Activated naive CD4-positive, alpha-beta T cell treated with anti-CD3 and anti-CD28 coated beads for 36 hours (primary cell): ENCODE measurements at places on chromosomes 6 and 20. TPM values are rescaled to one million over a fixed set of nuclear protein-coding genes. Genes with fewer than 3 reads are reported as not detected.

Gene HSPA1L
- 0.86 TPM for total RNA-seq

Gene APOM
- 2.6 TPM for total RNA-seq

Gene DACT2
- not detected for total RNA-seq

Gene IRF4
- total RNA-seq: 500 TPM

Gene HSPA1A
- total RNA-seq: 23.1 TPM

Gene DUSP15
- total RNA-seq: not detected

Gene RIN2
- not detected for total RNA-seq

- H3K36me3 ChIP-seq: peaks cover 36% of the 10 kb centered on the region
- no peaks in the 10 kb centered on the region for H3K27me3 ChIP-seq
- no peaks in the 10 kb centered on the region for H3K4me1 ChIP-seq
These were observed 21.0 kb downstream of the RMND1 start for GRCh38 chr6:151430886-151431285.

GRCh38 chr6:124535746-124536145, 426.5 kb upstream of the RNF217 start:
- H3K27me3 ChIP-seq: no peaks in the 10 kb centered on the region
- no peak for DNase-seq
- H3K4me3 ChIP-seq: no peak overlapping the region
- no peaks in the 10 kb centered on the region for H3K36me3 ChIP-seq
- no peak overlapping the region for H3K27ac ChIP-seq
- H3K4me1 ChIP-seq: no peaks in the 10 kb centered on the region

DNA sequence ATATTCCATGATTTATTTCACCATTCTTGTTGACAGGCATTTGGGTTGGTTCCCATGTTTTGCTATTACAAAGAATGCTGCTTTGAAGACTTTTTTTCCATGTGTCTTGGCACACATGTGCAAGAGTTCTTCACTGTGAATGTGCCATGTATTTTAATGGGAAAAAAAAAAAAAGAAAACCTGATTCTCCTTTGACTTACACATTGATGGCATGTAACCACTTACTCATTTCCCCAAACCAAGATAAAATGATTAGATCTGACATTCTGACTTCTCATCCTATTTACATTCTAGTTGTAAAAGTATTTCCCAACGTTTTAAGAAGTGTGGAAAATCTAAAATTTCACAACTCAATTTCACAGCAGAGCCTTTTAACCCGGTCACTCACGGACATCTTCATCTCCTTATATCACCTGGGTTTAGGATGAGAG, 4.4 kb downstream of the CAP2 start:
- DNase-seq: no peak
- H3K27me3 ChIP-seq: peaks cover 40% of the 10 kb centered on the region
- no peaks in the 10 kb centered on the region for H3K36me3 ChIP-seq
- peaks cover 7% of the 10 kb centered on the region for H3K4me1 ChIP-seq

DNA sequence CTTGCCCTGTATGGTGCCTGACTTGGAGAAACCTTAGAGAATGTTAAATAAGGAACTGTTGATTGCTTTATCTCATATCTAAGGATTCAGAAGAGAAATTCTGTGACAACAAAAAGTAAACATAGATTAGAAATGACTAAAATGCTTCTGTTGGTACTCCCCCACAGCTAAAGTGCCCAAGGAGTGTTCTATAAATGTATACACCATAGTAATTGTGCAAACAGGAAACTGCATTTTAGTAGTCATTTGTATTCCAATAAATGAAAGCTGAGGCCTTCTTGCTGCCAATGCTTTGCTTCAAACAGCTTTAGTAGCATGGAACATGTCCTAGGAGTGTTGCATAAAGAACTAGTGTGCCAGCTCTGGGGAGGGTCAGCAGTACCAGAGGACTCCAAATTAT, 343.7 kb upstream of the IRAK1BP1 start:
- H3K4me1 ChIP-seq: no peaks in the 10 kb centered on the region
- no peaks in the 10 kb centered on the region for H3K36me3 ChIP-seq
- no peak overlapping the region for H3K27ac ChIP-seq
- no peak overlapping the region for H3K4me3 ChIP-seq
- H3K27me3 ChIP-seq: no peaks in the 10 kb centered on the region

GRCh38 chr20:61562491-61562890, 310.4 kb downstream of the CDH4 start:
- H3K4me1 ChIP-seq: no peaks in the 10 kb centered on the region
- no peaks in the 10 kb centered on the region for H3K36me3 ChIP-seq
- no peak overlapping the region for H3K27ac ChIP-seq
- no peak overlapping the region for H3K4me3 ChIP-seq
- H3K27me3 ChIP-seq: no peaks in the 10 kb centered on the region
- no peak for DNase-seq

- H3K4me1 ChIP-seq: no peaks in the 10 kb centered on the region
- DNase-seq: no peak
- no peak overlapping the region for H3K4me3 ChIP-seq
- H3K27me3 ChIP-seq: peaks cover 4% of the 10 kb centered on the region
These were observed 146.5 kb downstream of the SYCP2 start for GRCh38 chr20:59786801-59787537.

DNA sequence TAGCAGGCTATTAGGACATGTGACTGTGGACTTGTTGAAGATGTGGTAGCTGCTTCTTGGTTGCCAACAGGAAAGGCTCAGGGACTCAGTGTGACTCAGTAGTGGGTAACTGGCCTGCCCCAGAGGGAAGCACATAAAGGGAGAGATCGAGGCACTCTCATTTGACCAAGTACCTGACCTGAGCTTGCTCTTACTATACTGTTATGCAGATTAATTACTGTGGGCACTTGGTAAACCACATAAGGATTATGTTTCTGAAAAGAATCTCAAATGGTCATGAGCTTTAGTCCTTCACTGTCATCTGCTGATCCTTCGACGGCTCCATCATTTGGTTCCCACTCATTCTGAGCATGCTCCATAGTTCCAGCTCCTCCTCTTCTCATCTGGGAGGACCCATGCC, 48.2 kb upstream of the RPL7L1 start:
- H3K36me3 ChIP-seq: peaks cover 9% of the 10 kb centered on the region
- H3K4me3 ChIP-seq: no peak overlapping the region
- DNase-seq: no peak
- H3K27me3 ChIP-seq: no peaks in the 10 kb centered on the region
- H3K4me1 ChIP-seq: peaks cover 3% of the 10 kb centered on the region

- H3K4me3 ChIP-seq: no peak overlapping the region
- no peak for DNase-seq
- H3K4me1 ChIP-seq: no peaks in the 10 kb centered on the region
- no peak overlapping the region for H3K27ac ChIP-seq
These were observed 302.2 kb upstream of the EPHA7 start for GRCh38 chr6:93721386-93722048.

DNA sequence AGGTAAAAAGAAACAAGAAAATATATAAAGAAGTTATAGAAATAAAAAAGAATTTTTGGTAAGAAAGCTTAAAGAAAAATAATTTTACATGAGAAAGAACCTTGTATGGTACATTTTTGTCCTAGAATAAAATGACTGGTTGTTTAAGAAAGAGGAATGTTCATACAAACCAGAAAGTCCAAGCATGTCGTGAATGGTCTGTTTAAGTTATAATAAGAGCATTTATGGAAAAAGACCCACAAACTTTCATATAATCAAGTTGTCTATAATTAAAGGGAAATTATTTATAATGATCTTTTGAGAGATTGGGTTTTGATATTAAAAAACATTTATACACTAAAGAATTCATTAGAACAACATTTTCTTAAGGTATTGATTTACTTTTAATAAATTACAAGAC, 27.8 kb upstream of the FAM110A start:
- H3K27me3 ChIP-seq: peaks cover 6% of the 10 kb centered on the region
- H3K4me1 ChIP-seq: no peaks in the 10 kb centered on the region
- no peak overlapping the region for H3K27ac ChIP-seq
- H3K36me3 ChIP-seq: peaks cover 4% of the 10 kb centered on the region
- no peak overlapping the region for H3K4me3 ChIP-seq

DNA sequence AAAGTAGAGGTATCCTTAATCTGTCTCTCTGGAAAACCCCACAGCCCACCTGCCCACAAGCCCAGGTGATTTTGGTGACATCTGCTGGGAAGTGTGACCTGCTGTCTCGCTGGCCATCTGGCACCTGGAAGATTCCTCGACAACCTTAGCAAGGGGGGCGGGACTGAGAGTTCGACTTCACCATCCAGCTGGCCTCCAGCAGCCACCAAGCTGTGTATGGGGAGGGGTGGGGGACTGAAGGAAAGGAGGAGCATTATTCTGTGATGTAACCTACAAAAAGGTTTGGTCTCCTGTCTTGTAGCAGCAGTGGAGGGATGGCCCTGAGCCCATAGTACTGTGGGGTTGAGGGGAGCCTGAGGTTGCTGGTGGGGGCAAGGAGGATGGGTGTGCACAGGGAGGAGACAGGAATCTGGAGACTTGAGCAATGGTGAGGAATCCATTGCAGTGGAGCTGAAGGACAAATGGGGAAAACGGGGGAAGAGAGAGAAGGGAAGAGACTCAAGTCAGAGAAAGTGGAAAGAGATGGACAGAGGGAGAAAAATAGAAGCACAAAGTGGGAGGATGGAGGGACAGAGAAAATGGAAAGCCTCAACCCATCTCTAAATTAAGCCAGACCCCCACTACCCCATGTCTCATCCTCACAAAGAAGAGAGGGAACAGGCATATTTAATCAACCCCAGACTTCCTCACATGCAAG, 4.0 kb downstream of the LY6G6F start:
- H3K27me3 ChIP-seq: no peaks in the 10 kb centered on the region
- DNase-seq: no peak
- H3K27ac ChIP-seq: no peak overlapping the region
- H3K36me3 ChIP-seq: no peaks in the 10 kb centered on the region
- H3K4me1 ChIP-seq: peaks cover 8% of the 10 kb centered on the region

DNA sequence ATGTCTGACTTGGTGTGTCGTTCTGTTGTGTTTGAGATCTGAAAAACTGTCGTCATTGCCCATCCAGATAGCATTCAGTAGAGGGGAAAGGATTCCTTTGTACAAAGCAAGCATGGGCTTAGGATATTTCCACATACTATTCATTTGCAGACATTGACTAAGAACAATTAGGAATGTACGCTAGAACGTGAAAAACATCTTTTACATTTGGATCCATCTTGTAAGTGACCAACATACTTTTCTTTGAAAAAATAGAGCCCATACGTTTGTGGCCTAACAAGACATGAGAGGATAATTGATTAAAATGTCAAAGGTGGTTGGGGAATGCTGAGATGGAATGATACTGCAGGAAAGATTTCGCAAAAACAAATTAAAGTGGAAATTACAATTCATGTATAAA, 225.8 kb upstream of the QKI start:
- DNase-seq: no peak
- H3K27me3 ChIP-seq: no peaks in the 10 kb centered on the region
- no peak overlapping the region for H3K27ac ChIP-seq
- no peak overlapping the region for H3K4me3 ChIP-seq

- peak; percentile 65 for DNase-seq
- H3K4me1 ChIP-seq: peaks cover 21% of the 10 kb centered on the region
- no peaks in the 10 kb centered on the region for H3K27me3 ChIP-seq
- no peak overlapping the region for H3K27ac ChIP-seq
- no peak overlapping the region for H3K4me3 ChIP-seq
These were observed 320.8 kb downstream of the SOX4 start for GRCh38 chr6:21914121-21914973.

DNA sequence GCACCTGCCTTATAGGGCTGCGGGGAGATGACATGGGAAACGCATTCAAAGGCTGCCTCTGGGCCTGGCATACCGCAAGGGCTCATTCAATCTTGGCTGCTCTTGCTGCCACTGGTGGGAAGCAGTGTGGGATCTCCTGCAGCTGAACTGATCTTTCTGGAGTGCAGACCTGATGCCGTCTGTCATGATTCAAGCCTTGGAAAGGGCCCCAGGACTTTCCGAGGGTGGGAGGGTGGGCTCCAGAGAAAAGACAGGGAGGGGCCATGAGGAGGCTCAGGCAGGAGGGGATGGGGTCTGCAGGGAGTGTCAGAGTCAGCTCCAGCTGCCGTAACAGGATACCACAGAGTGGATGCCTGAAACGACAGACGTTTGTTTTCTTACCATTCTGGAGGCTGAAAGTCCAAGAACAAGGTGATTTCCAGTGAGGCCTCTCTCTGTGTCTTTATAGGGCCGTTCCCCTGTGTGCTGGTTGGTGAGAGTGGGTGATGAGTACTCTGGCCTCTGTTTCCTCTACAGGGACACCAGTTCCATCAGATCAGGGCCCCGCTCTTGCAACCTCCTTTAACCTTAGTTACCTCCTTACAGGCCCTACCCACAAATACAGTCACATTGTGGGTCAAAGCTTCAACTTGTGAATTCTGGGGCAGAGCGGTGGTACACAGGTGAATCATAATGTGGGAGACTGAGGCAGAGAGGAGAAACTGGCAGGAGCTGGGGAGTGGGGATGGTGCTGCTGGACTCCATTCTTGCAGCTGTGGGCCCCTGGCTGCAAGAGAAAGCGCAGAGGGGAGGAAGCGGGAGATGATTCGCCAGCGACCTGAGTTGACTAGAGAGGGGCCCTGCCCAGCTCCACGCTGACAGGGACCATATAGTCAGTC, 148.4 kb downstream of the SYCP2 start:
- no peaks in the 10 kb centered on the region for H3K4me1 ChIP-seq
- H3K27ac ChIP-seq: no peak overlapping the region
- no peak overlapping the region for H3K4me3 ChIP-seq
- H3K27me3 ChIP-seq: peaks cover 2% of the 10 kb centered on the region
- no peaks in the 10 kb centered on the region for H3K36me3 ChIP-seq
- no peak for DNase-seq

DNA sequence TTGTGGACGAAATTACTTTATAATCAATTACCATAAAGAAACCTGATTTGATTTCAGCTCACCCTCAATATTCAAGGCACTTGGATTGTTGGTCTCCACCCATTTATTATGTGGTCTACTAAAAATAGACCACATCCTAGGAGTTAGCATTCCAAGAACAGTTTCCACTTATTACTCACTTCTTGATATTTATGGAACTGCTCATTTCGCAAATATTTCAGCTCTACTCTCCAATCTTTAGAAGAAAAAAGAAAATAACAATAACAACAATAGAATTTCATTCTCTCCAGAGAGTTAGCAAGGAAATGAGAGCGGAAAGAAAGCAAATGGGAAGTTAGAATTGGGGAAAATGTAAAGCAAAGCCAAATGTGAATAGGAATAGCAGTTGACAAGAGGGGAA, 26.2 kb upstream of the HDAC2 start:
- DNase-seq: no peak
- H3K4me1 ChIP-seq: no peaks in the 10 kb centered on the region
- no peak overlapping the region for H3K27ac ChIP-seq
- peaks cover 12% of the 10 kb centered on the region for H3K27me3 ChIP-seq
- H3K4me3 ChIP-seq: no peak overlapping the region

DNA sequence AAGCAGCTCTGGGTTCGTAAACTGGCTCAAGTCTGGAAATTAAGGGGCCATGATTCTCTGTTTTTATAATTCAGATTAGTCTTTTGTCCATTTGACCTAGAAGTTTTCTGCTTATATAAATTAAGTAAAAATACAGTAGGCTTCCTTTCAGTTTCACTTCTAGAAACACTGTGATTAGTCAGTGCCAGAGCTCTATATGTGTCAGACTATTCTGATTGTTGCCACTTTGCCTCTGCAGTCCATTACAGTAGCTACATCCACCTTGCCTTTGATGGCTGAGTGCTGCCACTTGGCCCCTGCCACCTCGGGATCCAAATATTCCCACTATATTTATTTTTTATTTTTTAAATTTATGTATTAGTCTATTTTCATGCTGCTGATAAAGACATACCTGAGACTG, 7.9 kb downstream of the ZC2HC1B start:
- H3K27me3 ChIP-seq: peaks cover 1% of the 10 kb centered on the region
- DNase-seq: no peak
- H3K4me3 ChIP-seq: no peak overlapping the region
- H3K27ac ChIP-seq: no peak overlapping the region
- no peaks in the 10 kb centered on the region for H3K36me3 ChIP-seq
